ENCODE measurements at places on chromosomes 16 and 17. TPM values are rescaled to one million over a fixed set of nuclear protein-coding genes. Genes with fewer than 3 reads are reported as not detected.
A peak's percentile ranks its signal among the peaks of the same experiment; 100 is the strongest.

- no peaks in the 10 kb centered on the region for H3K27me3 ChIP-seq
- H3K27ac ChIP-seq: no peak overlapping the region
- no peak for DNase-seq
- H3K4me1 ChIP-seq: peaks cover 3% of the 10 kb centered on the region
- H3K4me3 ChIP-seq: no peak overlapping the region
Observed at GRCh38 chr16:66619534-66620428, 15.3 kb downstream of the CMTM3 start.

- H3K4me1 ChIP-seq: no peaks in the 10 kb centered on the region
- H3K36me3 ChIP-seq: no peaks in the 10 kb centered on the region
- DNase-seq: peak; percentile 27
- no peak overlapping the region for H3K4me3 ChIP-seq
- no peaks in the 10 kb centered on the region for H3K27me3 ChIP-seq
- H3K27ac ChIP-seq: no peak overlapping the region
Observed at GRCh38 chr17:55699181-55699860, 23.3 kb downstream of the TMEM100 start.

DNA sequence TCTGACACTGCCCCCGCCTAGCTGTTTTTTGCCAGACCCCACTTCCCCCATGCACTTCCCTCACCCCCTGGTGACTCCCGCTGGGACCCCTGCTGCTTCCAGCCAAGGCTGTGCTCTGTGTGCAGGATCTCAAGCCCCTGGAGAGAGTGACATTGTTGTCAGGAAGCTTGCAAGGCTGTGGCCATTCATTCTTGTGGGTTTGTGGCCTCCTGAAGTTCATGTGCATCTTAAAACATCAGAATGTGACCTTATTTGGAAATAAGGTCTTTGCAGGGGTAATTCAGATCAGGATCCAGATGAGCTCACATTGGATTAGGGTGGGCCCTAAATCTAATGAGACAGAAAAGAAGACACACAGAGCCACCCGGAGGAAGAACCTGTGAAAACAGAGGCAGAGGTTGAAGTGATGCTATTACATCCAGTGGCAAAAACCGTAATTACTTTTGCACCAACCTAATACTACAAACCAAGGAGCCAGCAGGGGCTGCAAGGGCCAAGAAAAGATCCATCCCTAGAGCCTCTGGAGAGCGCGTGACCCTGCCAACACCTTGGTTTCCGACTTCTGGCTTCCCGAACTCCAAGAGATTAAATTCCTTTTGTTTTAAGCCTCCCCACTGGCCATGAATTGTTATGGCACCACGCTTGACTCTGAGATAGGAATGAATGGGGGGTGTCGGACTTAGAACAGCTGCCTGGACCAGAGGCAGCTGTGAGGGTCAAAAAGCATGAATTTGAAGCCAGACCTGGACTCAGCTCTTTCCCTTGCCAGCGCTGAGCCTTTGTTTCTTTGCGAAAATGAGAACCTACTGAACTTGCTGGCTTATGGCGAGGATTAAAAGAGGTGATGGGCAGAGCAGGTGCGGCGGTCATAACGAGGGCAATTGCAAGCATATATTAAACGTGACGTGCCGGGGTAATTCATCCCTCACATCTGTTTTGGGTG lies 75.5 kb downstream of the BMERB1 start:
- no peak for DNase-seq
- no peak overlapping the region for H3K27ac ChIP-seq
- H3K4me3 ChIP-seq: no peak overlapping the region
- no peaks in the 10 kb centered on the region for H3K27me3 ChIP-seq

DNA sequence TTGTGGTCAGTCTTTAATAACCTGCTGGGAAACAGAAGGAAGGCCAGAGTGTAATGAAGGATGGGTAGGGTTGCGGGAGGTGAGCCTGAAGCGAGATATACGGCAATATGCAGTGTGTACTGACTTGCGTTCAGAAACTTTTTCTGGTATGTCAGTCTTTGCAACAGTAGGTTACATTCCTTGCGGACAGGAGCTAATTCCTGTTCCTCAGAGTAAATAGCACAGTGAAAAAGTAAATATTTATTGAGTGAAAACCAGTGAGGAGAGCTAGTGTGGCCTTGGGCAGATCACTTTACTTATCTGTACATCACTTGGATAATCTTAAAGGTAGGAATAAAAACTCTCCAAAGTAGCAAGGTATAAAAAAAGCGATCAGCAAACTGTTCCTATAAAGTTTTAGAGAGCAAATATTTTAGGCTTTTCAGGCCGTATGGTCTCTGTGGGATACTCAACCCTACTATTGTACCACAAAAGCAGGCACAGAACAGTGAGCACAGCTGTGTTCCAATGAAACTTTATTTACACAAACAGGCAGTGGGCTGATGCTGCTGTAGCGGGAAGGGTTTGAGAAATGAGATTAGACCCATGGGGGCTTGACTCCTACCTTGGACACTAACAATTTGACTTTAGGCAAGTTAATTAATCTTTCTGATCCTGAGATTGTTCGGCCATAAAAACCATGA lies 348.0 kb downstream of the UTP18 start:
- H3K36me3 ChIP-seq: no peaks in the 10 kb centered on the region
- H3K27ac ChIP-seq: no peak overlapping the region
- H3K4me3 ChIP-seq: no peak overlapping the region

- H3K27me3 ChIP-seq: no peaks in the 10 kb centered on the region
- H3K36me3 ChIP-seq: no peaks in the 10 kb centered on the region
- H3K4me3 ChIP-seq: no peak within 1 kb of the TSS
- no peak within 1 kb of the TSS for H3K27ac ChIP-seq
- H3K4me1 ChIP-seq: peaks cover 3% of the 10 kb centered on the region
- no peak for DNase-seq
Observed at GRCh38 chr17:74892974-74893911, at the start of gene FADS6. TSS of gene FADS6 (minus strand) at chr17:74893633. CDS start at chr17:74893595, 38 bp downstream.

The TMC8 gene
- 1.3 TPM for total RNA-seq

All from ovary (tissue), 10 donors.